ENCODE measurements at places on chromosomes 12 and 14.

DNA sequence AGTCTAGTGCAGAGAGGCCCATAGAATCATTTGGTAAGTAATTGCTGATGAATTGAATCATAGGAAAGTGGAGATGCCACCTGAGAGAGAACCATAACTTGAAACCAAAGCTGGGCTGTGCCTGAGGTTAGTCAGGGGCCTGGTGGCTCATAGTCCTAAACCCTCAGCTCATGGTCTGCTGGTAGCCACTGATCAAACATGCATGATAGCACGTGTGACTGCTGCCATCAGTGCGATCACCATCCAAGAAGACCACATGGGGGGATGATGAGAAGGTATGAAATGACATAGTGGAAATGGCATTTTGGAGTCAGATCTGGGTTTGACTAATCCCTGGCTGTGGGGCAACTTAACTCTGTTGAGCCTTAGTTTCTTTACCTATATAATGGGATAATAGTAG is 190.5 kb downstream of the CACNA1C start:
- no peak for DNase-seq

GRCh38 chr12:14769466-14769968 is 33.8 kb downstream of the WBP11 start:
- no peak for DNase-seq

GRCh38 chr12:111792155-111792855 is 25.6 kb downstream of the ALDH2 start:
- DNase-seq = no peak

DNA sequence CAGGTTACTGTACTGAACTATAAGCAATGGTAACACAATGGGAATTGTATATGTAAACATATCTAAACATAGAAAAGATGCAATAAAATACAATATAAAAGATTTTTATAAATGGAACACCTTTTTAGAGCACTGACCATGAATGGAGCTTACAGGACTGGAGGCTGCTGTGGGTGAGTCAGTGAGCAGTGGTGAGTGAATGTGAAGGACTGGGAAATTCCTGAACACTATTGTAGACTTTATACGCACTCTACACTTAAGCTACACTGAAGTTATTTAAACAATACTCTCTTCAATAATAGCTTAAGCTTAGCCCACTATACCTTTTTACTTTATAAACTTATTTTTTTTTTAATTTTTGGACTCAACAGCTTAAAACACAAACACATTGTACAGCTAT is 313.5 kb downstream of the KCNC2 start:
- no peak for DNase-seq

GRCh38 chr12:10075451-10075850 is 23.3 kb downstream of the CLEC1A start:
- DNase-seq = no peak

GRCh38 chr12:49947593-49948226 is 2.8 kb upstream of the AQP2 start:
- DNase-seq = no peak

DNA sequence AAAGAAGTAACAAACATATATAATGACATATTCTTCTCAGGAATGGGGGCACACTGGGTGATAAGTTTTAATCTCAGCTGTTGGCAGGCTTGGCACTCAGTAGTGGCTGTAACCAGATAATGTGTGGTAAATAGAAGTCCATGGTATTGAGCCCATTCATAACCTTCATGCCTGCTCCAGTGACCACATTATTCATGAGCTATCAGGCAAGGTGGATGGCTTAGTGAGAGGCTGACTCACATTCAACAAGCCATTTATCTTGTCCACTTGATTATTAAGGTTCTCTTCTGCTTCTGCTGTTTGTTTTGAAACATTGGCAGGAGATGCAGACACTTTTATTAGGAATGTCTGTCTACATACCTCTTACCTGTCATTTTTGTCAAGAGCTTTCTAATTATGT is 950.4 kb upstream of the LRFN5 start:
- no peak for DNase-seq

- no peak for DNase-seq
Measured at GRCh38 chr14:101215266-101215665, 311.7 kb upstream of the RTL1 start.

- no peak for DNase-seq
Measured at GRCh38 chr14:100838493-100839314, 12.8 kb downstream of the MEG3 start.

- DNase-seq = no peak
Measured at GRCh38 chr12:108820707-108821406, 36.5 kb downstream of the SSH1 start.

DNA sequence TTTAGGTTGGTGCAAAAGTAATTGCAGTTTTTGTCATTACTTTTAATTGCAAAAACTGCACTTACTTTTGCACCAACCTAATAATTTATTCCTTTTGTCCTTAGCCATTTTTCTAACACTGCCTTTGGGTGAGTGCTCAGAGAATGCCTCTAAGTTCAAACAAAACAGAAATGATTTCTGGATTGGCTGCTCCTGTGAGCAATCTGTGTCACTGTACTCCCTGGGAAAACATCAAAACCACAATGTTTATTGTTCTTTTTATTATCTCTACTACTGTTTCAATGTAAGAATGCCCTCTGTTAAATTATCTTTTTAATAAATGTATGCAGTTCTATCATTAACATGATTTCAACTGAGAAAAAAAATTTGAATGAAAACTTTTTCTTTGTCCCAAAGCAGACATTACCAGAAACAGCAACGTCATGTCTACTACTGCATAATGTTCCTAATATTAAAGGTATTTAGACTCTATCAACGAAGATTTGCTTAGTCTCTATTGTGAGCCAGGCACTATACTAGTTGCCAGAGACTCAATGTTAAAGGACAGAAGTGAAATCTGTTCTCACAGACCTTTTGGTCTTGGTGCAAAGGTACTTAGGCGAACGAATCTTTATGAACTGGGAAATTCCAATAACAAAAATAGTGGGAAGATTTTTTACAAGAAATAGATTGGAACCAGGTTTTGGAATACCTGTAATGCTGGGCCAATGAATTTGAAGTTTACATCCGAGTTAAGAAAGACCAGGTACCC is 6.2 kb downstream of the SLC41A2 start:
- no peak for DNase-seq

DNA sequence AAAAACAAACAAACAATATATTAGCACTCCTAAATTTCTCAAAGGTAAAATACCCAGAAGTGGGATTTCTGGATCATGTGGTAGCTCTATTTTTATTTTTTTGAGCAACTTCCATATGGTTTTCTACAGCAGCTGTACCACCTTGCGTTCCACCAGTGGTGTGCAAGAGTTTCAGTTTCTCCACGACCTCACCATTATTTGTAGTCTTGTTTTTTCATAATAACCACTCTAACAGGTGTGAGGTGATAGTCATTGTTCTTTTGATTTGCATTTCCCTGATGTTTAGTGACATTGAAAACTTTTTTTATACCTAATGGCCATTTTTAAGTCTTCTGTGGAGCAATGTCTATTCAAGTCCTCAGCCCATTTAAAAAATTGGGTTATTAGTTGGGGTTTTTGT is 127.3 kb upstream of the SLC38A2 start:
- no peak for DNase-seq

DNA sequence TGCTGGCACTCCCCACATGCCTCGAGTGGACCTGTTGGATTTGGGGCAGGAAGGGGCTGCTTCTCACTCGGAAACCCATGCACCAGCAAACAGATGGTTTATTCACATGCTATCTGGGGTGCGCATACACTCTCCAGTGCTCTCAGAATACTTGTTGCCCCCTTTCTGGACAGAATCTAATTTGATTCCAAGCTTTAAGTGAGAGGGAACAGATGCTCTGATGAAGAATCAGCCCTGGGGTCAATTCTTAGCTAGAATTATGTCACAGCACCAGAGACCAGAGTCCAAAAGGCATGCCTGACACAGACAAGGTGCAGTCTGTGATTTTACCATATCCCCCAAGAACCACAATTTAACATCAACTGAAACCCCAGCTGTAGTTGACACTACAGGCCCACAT is 83.8 kb downstream of the SPTB start:
- DNase-seq = no peak

DNA sequence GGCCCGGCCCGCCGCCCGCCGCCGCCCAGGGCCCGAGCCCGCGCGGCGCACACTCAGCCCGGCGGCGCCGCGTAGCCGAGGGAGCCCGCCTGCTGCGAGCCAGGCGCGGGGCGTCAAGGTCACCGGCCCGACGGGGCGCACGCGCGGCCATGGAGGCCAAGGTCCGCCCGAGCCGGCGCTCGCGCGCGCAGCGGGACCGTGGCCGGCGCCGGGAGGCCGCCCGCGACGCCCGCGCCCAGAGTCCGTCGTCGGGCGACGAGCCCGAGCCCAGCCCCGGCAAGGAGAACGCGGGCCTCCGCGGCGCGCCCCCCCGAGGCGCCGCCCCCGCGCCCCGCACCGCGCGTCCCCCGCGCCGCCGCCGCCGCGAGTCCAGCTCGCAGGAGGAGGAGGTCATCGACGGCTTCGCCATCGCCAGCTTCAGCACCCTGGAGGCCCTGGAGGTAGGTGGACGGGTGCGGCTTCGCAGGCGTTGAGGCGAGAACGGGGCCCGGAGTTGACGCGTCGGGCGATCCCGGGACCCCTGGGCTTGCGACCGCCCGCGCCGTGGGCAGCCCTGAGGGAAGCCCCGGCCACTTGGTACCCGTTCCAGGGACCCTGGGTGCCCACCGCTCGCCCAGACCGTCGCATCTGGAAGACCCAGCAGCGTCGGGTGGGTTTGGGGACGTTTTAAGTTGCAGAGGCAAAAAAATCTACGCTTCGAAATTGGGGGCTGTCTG is 629 bp downstream of the FBRSL1 start:
- peak; percentile 23 for DNase-seq

DNA sequence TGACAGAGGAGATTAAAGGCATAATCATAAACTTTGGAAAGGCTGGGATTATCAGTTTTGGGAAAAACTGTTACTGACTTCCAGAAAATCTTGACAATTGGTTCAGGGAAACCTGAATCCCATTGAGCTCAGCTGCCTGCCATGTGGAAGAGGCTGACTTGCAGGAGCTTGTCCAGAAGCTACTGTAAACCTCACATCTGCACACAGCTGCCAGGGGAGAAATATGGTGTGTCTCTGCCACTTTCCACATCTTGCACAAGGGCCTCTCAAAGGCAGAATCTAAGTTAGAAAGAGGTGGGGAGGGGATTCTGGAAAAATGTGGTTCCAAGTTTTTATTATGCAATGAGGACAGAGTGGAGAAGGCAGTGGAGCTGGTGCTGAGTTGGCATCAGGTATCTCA is 8.7 kb upstream of the BHLHE41 start:
- no peak for DNase-seq

GRCh38 chr12:103181366-103182152 is 224.1 kb downstream of the ASCL1 start:
- DNase-seq = no peak

GRCh38 chr12:38629064-38629463 is 276.3 kb downstream of the CPNE8 start:
- DNase-seq = no peak

GRCh38 chr14:86088156-86088555 is 558.2 kb downstream of the FLRT2 start:
- DNase-seq = no peak

- no peak for DNase-seq
Measured at GRCh38 chr14:103185051-103186029, 62.1 kb downstream of the TNFAIP2 start.

- DNase-seq = no peak
Measured at GRCh38 chr14:79248126-79248525, 963.2 kb downstream of the DIO2 start.

GRCh38 chr14:63273717-63274655 is 44.7 kb downstream of the GPHB5 start:
- no peak for DNase-seq

DNA sequence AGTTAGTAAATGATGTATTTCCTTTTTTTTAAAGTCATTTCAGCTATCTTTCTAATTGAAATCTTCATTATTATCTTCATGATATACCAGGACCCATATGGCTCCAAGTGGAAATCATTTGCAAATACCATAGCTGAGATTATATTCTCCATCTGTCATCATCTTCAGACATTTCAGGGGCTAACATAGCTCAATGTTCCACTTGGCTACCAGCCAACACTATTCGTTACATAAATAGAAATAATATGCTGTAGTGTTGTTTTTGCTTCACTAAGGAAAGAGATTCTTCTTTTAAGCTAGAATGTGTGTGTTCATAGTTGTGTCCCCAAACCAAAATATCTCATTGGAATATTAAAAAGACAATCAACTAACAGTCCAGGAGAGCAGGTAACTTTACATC is 225.1 kb downstream of the DIO2 start:
- DNase-seq = no peak

- DNase-seq = no peak
Measured at GRCh38 chr12:116431677-116432300, 127.4 kb upstream of the MAP1LC3B2 start.

GRCh38 chr14:85907536-85907935 is 377.6 kb downstream of the FLRT2 start:
- DNase-seq = no peak

DNA sequence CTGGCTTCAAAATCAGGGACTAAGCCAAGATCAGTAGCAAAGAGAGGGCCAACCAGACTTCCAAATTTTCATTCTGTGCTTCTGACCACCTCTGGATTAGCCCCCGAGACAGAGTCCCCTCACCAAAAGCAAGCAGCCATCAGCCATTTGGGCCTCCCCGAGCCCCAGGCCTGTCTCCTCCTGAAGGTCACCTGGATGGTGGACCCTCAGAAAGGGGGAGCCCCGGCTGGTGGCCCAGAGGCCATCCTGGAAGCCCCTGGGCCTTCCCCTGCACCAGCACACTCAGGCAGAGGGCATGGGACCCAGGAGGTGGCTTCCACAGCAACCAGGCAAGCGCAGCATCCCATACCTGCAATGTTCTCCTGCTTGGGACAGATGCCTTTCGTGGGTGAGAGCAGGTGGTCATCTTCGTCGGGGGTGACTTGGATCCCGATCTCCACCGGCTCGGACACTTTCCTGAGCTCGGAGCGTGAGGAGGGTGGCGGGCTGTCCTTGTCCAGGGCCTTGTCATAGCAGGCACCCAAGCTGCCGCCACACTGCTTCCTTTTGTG is 14.8 kb downstream of the BCL11B start:
- DNase-seq = peak; percentile 8

GRCh38 chr12:66984077-66984476 is 285.1 kb upstream of the CAND1 start:
- DNase-seq = no peak

DNA sequence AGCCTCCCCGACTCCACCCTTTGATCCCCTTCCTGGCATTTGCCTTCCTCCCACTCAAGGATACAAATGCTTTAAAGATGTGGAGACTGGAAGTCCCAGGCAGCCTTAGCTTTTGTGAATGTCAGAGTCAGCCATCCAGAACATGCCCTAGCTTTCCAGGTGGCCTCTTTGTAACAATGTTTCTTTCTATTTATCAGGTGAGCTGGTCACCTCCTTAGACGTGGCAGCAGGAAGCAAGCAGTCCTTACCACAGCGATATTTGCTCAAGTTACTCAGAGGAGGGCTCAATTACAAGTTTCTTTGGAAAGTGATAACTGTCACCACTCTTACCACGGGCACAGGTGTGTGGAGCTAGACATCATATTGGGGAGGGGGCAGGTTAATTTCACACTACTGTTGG is 4.9 kb downstream of the GALNT6 start:
- DNase-seq = no peak

DNA sequence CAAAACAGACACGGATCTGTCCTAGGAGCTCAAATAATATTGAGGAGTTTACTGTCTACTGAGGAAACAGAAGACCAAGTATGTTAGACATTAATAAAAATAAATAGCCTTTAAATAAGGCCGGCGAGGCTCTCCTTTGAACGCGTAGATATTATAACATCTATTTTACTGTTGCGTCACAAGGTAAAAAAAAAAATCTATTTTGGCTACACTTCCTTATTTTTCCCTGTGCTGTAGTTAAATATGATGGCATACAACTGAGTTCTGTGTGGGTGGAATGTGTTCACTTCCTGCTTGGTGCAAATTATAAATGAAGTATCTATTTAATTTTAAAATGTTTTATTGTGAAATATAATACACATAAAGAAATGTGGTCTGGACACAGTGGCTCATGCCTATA is 17.2 kb upstream of the RAD52 start:
- DNase-seq = no peak
